ENCODE measurements at places on chromosomes 6 and 20.
A peak's percentile ranks its signal among the peaks of the same experiment; 100 is the strongest.

- no peak for DNase-seq
These were observed 1087.7 kb downstream of the KIF16B start for GRCh38 chr20:15485519-15485918.

GRCh38 chr20:48706116-48706656, 121.6 kb downstream of the PREX1 start:
- no peak for DNase-seq

DNA sequence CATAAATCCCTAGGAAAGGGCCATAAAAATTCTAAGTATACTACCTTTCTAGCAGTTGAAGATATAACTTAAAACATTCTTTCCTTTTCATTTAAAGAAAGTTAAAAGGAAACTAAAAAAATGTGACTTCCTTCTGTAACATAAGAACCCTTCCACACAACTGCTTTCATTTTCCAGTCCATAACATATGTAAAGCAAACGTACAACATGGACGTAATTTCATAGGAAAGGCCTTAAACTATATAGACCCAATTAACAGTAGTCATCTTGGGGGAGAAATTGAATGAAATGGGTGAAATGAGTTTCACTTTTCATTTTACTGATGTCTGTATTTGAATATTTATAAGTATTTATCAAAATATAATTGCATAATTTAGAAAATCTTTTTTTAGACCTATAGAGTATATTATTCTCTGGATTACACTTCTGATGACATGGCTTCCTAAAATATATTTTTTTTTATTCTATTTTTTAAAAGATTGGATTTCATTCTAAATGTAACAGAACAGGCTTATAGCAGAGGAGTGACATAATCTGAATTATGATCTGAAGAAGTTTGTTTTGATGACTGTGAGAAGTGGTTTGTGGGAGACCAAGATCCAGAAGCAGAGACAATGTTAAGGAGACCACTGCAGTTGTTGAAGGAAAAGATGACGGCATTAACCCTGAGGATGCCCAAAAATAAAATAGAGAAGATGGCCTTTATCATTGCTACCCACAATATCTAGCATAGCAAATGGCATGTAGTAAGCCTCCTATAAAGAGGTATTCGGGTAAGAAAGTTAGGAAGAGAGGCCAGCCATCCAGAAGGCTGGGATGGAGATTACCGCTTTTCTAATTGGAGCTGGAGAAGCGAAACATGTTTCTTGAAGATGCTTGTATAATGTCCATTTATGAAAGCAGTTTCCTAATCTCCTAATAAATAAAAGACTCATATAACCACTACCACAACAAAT, 260.4 kb downstream of the PTPRK start:
- DNase-seq, result peak; percentile 28

GRCh38 chr20:35618263-35619131, 2.9 kb downstream of the SPAG4 start:
- DNase-seq, result peak; percentile 6

DNA sequence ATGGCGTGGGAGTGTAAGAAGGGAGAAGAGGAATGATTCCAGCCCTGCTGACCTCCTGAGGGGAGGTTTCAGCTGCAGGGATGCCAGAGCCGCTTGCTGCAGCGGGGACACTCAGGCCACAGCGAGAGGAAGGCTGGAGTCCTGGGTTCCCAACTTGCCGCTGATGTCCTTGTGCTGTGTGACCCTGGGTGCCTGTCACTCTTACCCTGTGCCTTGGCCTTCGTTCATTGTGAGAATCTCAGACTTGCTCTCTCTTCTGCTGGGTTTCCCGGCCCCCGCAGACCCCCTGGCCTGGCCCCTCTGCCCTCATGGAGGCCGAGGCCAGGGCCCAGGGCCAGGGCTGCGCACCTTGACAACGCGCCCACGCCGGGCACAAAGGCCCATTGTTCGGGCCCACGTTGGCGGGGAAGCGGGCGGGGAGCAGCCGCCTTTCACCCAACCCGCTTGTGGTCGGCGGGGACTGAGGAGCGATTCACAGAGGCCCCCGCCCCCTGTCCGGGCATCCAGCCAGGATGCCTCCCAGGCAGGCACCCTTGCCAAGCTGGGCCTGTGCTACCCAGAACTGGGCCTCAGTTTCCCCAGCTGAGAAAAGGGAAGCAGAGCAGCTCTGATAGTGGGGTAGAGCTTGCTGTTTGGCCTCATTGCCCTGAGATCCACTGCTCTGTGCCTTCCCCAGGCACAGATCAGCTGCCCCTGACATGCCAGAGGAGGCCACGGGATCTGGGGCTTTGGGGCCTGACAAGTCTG, 52.4 kb downstream of the CEBPB start:
- no peak for DNase-seq

GRCh38 chr6:13178107-13178506, 150.2 kb downstream of the TBC1D7 start:
- DNase-seq, result no peak

GRCh38 chr6:123417535-123417934, 219.2 kb downstream of the TRDN start:
- DNase-seq, result no peak

- DNase-seq, result no peak
These were observed 4.1 kb upstream of the FAM135A start for GRCh38 chr6:70409216-70409615.

GRCh38 chr6:33375143-33375671, 16.4 kb upstream of the KIFC1 start:
- DNase-seq, result no peak

- no peak for DNase-seq
These were observed 11.8 kb downstream of the DCBLD1 start for GRCh38 chr6:117494283-117494682.

GRCh38 chr6:19979059-19979458, 141.9 kb downstream of the ID4 start:
- DNase-seq, result no peak

DNA sequence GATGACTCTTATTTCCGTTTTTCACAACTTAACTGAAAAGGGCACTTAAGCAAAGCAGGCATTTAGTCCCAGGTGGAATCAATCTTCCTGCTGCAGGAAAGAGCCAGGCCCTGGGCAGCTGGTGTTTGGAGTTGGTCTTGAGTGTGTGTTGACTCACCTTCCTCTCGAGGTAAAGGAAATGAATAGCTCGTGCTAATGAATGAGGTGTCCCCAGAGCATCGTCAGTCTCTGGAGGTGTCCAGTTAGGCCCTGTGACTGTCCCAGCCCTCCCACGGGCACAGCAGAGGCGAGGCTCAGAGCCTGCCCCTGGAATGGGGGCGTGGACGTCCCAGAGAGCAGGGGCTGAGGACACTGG, 277.7 kb downstream of the NRN1 start:
- DNase-seq, result no peak

DNA sequence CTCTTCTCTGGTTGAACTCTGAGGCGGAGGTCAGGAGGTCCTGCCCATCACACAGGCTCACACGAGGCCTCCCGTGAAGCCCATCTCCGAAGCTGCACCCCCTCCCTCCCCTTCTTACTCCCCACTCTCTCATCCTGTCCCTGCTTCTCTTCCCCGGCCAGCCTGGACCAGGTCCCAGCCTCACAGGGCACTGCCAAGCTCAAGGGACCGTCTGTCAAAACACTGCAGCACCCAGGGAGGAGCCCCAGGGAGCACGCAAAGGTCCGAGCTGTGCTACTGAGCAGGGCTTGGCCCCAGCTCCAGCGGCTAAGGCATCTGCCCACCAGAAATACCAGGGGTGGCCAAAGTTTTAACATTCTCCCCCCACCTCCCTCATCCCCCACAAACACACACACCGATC, 70.0 kb downstream of the PSMG4 start:
- DNase-seq, result no peak

- DNase-seq, result no peak
These were observed 44.9 kb downstream of the GINS1 start for GRCh38 chr20:25452333-25452732.

GRCh38 chr6:122077603-122078002, 321.8 kb upstream of the HSF2 start:
- DNase-seq, result no peak

DNA sequence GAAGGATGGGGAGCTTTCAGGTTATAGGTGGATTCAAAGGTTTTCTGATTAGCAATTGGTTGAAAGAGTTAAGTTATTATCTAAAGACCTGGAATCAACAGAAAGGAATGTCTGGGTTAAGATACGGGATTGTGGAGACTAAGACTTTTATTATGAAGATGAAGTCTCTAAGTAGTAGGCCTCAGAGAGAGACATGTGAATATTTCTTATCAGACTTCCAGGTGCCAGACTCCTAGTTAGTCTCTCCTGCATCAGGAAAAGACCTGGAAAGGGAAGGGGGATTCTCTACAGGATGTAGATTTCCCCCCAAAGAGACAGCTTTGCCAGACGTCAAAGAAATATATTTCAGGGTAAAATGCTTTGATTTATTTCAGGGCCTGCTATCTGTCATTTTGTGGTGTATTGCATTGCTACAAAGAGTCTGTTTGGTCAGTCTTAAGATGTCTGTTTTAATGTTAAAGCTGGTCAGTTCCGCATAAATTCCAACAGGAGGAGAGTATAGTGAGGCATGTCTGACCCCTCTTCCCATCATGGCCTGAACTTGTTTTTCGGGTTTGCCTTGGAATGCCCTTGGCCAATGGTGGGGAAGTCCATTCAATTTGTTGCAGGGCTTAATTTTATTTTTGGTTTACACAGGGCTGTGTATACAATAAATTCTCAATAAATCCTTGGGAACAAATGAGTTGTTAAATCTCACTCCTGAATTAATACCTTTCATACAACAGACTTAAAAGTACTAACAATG, 103.4 kb upstream of the RALGAPA2 start:
- DNase-seq, result no peak

- no peak for DNase-seq
These were observed 163.0 kb upstream of the CST7 start for GRCh38 chr20:24786111-24786495.

DNA sequence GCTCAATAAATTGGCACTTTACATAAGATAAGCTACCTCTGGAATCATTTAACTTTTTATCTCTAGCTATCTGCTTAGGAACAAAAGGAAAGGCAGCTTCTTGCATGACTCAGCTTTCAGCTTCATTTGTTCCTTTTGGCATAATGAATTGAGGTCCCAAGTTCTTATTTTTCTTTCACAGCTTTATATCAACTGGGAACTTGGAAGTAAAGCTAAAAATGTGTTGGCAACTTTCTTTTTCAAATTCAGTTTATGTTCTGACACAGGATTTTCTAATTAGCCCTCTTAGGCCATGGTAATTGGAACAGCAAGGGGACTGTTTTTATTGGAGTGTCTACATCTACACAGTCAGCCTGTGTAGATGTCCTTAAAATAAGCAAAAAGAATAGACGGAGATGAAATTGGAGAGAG, 55.2 kb upstream of the MRAP2 start:
- DNase-seq, result no peak

- no peak for DNase-seq
These were observed 463.5 kb downstream of the QKI start for GRCh38 chr6:163877877-163878639.

- no peak for DNase-seq
These were observed 185.7 kb upstream of the MARCKS start for GRCh38 chr6:113671421-113671820.

- DNase-seq, result no peak
These were observed 662.1 kb upstream of the ID4 start for GRCh38 chr6:19175023-19175422.

GRCh38 chr20:53899351-53900167, 170.8 kb downstream of the BCAS1 start:
- peak; percentile 82 for DNase-seq

- DNase-seq, result no peak
These were observed 50.7 kb downstream of the EFCAB8 start for GRCh38 chr20:32909451-32909850.

- no peak for DNase-seq
These were observed 213.2 kb downstream of the ERMARD start for GRCh38 chr6:169964486-169965180.

DNA sequence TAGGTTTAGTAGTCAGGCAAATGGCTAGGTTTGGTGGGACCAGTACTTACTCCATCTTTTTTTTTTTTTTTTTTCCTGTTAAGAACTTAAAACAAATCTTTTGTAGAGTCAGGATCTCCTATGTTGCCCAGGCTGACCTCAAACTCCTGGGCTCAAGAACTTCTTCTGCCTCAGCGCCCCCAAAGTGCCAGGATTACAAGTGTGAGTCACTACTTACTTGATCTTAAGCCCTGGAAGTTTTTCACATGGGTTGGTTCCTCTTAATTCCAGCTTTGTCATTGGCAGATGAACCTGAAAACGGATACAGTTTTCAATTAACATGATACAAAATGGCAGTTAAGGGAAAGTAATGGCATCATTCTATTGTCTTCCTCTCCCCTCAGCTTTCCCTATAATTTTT, 179.4 kb upstream of the JAG1 start:
- DNase-seq, result no peak

DNA sequence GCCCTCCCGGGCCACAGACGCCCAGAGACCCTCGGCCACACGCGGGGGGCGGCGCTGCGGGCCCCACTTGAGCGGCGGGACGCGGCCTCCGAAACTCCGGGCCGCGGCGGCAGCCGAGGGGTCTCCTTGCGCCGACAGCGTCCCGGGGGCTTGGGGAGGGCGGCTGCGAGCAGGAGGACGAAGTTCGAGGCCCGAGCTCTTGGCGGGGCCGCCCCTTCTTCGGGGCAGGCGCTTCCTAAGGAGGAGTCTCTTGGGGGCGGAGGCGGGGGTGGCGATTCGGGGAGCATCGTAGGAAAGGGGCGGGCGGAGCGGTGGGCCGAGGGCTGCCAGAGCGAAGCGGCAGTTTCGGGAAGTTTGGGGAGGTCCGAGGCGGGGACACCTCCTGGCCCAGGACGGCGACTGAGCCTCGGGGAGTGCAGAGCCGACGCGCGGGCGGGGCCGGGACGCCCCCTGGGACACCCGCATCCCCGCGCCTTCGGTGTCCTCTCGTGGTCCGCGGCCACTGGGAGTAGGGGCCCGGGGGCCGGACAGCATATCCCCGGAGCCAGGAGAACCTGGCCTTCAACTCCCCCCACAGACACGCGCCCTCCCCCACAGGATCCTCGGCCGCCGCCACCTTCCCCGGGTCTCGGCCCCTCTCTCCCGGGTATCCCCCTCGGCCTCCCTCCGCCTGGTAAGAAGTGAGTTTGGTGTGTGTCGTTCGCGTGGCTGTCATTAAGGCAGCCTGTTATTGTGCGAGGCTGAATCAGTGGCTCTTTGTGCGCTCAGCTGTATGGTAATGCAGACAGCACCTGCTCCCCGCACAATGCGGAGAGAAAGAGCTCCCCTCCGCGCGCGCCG, 613 bp upstream of the DLL1 start:
- peak; percentile 30 for DNase-seq

DNA sequence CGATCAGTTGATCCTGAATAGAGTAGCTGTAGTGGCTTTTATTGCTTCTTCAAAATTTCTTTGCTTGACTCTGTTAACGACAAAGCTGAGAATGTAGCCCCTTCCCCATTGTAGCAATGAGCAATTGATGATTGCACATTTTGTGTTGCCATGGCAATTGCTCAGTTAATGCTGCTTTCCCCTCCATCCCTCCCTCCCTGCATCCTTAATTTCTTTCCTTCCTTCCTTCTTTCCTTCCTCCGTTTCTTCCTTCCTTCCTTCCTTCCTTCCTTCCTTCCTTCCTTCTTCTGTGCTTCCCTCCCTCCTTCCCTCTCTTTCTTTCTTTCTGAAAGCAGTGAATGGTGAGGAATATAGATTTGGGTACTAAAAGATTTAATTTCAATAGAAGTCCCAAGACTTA, 557.3 kb upstream of the MAP3K7 start:
- no peak for DNase-seq

Measured in CD4-positive, alpha-beta T cell treated with Interleukin-4 for 4 hours (primary cell).